ENCODE measurements at places on chromosomes 4 and X.

DNA sequence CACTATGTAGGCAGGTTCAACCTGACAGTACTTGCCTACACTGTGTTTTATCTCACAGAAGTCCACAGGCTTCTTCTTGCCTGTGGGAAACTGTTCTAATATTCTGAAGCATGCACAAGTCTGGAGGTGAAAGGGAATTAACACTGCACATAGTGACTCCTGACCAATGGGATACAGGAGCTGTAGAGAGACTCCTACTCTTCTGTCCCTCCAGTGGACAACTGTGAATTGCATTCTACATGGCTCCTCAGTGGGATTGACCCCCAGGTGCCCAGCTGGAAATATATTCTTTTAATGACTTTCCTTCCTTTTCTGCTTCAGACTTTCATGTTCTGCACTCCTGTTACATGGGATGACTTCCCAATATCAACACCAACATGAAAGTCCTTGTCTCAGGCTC is 8.2 kb upstream of the YIPF6 start:
- DNase-seq = no peak

GRCh38 chr4:95167805-95168204 is 381.0 kb downstream of the UNC5C start:
- no peak for DNase-seq

DNA sequence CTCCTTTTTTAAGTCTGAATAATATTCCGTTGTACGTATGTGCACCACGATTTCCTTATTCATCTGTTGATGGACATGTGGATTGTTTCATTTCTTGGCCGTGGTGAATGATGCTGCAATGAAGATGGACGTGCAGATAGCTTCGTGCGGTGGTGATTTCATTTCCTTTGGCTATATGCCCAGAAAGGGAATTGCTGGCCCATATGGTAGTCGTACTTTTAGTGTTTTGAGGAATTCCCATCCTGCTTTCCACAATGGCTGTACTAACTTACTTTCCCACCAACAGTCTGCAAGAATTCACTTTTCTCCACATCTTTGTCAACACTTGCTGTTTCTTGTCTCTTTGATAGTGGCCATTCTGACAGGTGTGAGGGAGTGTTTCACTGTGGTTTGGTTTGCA is 12.8 kb downstream of the ZFP42 start:
- DNase-seq = peak; percentile 18

GRCh38 chrX:40143001-40143400 is 45.2 kb upstream of the BCOR start:
- DNase-seq = no peak

DNA sequence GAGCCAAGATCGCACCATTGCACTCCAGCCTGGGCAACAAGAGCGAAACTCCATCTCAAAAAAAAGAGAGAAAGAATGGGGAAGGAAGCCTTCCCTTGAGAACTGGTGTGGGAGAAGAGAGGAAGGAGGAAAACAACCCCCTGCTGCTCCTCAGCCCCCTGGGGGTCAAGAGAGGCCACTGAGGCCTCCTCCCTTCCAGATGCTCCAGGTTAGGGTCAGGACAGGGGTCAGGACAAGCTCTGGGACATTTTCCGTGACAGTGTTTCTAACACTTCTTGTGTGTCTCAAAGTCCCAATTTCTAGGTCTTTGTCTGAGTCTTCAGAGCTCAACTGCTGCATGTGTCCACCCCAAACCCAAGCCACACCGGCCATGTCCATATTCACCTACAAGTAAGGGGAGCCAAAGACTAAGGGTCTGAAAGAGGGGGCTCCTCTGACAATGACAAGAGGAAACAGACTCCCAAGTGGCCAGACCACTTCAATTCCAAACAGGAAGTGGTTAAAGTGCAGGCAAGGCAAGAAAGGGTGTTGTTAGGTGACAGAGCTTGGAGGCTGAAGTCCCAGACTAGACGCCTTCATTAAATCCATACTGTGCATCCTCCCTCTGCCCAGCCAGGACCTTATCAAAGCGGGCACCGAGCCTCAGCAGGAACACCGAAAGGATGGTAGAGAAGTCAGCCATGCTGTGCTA is 8.3 kb downstream of the L1CAM start:
- DNase-seq = no peak

DNA sequence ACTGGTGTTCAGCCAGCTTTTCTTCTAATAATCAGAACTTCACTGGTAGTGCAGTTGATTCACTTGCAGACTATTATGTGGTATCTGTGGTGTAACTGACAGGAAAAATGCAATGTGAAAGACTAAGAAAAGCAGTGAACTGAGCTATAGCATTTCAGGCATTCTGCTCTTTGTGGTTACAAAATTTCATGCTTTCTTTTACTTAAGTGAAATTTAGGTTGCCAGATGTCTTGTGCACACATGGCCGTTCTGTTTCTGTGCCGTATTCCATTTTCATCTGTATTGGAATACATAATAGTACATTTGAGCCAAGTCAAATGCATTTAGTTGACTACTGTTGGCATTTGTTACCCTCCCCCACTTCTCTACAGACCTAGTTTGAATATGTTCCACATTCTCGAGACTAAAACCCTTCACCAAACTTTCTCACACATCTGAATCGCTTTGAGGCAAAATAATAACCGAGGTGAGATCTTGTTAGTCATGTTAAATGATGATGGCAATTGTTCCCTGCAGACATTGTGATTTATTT is 8.2 kb downstream of the RTL3 start:
- DNase-seq = no peak

DNA sequence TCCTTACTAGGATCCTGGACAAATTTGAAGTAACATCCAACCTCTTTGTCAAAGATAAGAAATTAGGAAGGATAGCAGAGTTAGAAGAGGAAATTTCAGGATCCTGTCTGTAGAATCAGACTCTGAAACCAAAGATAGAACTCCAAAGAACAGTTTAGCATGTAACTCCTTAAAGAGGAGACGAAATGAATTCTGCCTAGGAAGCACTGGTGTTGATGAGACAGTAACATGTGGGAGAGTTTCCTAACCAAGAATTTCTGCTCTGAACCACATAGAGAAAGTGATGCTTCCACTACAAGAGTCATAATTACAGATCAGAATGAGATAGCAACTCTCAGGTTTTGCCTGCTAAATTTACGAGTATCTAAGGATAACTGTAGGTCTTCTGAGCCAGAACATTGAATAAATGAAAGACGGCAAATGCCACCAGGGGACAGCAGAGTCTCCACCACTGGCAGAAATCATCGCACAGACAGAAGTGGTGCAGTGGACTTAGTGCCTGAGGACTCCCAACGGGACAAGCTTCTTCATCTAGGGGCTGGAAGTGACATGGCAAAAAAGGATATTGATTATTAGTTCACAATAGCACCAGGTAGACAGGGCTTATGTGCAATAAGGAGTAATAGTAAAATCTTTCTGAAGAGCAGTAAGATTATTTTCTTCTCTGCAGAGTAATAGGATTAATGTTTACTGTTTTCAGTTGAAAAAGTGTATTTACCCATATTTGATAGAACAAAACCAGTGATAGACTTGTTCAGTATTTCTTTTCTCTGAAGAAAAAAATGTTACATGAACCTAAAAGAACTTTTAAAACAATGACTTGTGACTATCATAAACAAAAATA is 6.7 kb upstream of the PPID start:
- DNase-seq = no peak

GRCh38 chr4:182917182-182918043 is at the start of gene DCTD:
Gene DCTD (minus strand): TSS chr4:182917386. CDS start chr4:182915568, 1,818 bp downstream.
- DNase-seq = peak; percentile 1

DNA sequence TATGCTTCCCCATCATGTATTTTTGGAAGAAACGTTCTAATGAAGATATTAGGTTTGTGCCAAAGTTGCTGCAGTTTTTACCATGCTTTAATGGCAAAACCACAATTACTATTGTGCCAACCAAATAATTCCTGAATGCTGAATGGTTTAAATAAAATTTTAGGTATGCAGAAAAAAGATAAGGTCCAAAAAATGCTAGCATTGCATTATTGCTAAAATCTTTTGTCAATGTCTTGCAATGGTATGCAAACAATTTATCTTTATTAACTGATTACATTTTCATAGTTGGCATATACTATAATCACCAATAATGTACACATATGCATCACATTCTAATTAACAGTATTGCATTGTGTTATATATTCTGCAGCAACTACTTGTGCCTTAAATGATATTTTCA is 1657.4 kb upstream of the IGFBP7 start:
- no peak for DNase-seq

DNA sequence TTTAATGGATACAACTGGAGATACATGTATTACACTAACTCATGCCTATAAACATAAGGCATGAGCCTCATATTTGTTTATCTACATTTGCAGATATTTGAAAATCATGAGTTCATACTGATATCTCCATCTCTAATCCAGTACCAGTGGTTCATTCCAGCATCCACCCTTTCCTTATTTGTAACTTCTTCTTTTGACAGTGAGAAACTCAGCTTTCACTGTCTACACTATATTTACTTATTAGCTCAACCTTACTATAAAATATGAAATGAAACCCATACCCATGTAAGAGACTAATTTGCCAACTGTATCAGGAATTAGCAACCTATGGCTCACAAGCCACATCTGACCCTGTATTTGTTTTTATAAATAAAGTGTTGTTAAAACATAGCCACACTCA is 161.9 kb upstream of the GPRIN3 start:
- DNase-seq = no peak

GRCh38 chrX:144335402-144335801 is 451.5 kb downstream of the UBE2NL start:
- no peak for DNase-seq

DNA sequence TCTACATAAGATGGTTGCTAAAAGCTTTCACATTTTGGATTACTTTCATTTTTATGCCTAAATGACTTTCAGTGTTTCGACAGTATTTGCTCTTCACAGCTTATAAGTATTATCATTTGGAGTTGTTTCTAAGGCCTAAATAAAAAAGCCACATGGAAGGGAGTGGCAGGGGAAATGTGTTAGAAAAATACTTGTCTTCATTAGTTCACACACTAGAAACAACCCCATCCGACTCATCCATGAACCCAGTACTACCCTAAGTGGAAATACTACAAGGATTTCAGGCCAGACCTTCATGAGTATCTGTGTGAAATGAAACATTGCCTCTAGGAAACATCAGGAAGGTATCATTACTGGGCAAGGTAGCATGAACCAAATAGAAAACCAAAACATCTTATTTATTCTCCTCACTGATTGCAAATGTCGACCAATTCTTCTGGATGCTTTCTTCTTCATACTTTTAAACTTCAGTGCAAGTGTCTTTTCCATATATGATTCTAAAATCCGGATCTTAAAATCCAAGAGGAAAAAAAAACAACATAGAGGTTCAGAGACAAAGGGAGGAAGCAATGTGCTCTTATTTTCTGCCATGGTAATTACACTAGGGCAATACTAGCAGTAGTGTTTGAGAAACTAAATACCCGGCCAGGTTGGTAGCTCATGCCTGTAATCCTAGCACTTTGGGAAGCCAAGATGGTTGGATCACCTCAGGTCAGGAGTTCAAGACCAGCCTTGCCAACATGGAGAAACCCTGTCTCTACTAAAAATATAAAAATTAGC is 349.4 kb downstream of the ARHGAP24 start:
- DNase-seq = no peak

DNA sequence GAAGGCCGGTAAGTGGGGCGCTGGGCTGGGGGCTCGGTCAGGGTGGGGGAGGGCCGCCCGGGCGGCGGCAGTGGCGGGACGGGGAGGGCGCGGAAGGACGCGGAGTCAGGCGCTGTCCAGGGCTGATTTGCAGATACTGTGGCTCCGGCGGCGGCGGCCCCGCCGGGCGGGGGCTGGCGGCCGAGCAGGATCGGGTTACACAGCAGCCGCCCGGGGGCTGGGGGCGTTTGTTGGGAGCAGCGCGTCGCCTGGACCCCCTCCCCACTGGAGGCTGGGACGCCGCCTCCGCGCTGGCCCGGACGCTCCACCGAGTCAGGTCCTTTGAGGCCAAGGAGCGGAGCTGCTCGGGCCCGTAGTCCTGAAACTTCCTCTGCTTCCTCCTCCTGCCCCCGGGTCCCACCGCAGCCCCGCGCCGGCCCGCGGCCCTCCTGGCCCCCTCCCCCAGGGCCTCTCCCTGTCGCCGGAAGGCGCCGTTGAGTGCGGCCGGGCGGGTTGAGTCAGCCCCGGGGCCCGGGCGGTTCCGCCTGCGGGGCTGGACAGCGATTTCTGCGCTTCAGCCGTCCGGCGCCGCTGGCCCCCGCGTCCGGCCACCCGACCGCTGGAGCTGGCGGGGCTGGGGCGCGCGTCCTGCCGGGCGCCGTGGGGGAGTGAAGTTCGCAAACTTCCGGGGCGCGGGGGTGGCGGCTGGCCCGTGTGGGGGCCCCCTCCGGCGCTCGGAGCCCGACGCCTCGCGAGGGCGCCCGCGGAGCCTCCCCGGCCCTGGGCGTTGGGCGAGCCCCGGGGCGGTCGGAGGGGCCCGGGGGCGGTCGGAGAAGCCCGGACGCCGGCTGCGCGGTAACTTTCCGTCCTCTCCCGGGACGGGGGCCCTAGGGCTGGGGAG is 746 bp downstream of the REST start:
- peak; percentile 42 for DNase-seq

GRCh38 chrX:40406330-40406859 is 174.4 kb upstream of the ATP6AP2 start:
- DNase-seq = no peak

DNA sequence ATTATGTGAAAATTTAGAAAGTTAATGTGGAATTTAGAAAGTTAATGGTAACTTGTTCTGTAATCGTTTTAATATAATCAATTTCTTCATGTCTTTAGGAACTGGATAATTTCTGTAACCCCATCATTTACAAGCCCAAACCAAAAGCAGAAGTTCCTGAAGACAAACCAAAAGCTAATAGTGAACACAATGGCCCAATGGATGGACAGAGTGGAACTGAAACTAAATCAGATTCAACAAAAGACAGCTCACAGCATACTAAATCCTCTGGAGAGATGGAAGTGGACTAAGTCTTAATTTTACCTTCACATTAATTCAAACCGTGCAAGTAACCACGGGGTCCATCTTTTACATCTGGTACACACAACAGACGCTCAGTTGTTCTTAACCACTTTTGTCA is 48.1 kb upstream of the PLK4 start:
- no peak for DNase-seq

DNA sequence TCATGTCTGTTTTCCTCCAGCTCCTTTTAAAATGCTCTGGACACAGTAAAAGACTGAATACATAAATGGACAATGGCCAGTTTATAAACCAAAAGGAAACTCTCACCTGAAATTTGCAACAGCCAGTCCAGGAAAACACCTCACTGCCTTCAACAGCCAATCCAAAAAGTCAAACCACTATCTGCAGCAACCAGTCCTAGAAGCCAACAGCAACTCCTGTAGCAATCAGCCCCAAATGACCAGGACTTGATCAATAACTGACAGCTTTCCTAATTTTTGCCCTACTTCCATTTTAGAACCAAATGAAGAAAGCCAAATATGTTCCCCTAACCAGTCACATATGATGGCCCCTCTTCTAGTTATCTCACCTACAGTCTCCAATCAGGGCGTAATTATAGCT is 309.5 kb upstream of the CPXCR1 start:
- DNase-seq = no peak

GRCh38 chr4:40283968-40284367 is 51.2 kb upstream of the CHRNA9 start:
- DNase-seq = peak; percentile 35

GRCh38 chr4:127870688-127871087 is 10.0 kb upstream of the PLK4 start:
- no peak for DNase-seq

All from T1000 (cell line).